ENCODE measurements at places on chromosomes 16 and 17.

- DNase-seq: no peak
Measured at GRCh38 chr16:10318798-10319500, 66.9 kb upstream of the ATF7IP2 start.

DNA sequence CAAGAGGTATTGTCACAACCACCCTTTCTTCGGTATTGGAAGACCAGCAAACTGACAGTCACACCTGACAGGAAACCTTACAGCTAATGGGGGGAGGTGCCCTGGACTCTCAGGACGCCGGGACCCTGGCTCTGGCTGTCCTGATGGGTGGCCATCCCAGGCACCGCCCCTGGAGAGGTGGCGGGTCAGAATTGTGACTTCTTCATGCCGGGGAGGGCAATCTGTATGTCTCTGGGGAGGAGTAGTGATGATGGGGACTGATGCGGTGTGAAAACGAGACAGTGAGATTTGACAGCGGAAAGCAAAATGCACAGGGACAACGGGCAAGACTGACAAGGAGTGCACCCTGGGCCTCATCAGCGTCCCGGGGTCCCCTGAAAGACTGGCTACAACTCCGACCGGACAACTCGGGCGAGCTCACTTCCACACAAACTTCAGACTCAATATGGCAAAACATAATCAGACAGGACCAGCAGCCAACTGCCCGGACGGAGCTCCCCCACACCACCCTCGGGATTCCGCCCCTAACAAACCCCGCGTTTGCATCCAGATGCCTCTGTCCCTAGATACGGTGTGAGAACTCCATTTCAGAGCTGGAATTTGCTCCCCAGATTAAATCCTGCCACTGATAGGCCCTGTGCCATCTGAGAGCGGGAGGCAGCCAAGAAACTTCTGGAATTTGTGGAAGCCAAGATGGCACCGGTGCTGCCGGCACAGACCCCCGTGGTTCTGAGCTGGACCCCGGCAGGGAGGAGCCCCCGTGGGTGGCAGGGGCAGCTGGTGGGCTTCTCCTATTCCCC is 83.6 kb upstream of the CREBBP start:
- DNase-seq: no peak

DNA sequence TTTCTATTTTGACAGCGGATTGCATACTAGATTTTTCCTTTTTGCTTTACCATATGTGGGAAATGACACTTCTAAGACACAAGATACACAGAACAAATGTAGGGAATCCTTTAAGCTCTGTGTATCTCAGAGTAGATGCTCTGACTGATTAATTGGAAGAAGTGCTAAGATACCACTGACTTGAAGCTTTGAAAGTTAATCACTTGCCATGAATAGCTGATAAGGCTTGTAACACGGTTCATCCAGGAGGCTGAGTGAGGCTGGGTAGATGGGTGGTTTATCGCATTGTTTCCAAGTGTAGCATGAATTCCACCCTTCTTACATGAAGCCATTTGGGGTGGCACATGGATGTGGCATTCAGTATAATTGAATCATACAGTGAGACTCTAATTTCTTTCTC is 654.1 kb upstream of the RBFOX1 start:
- DNase-seq: no peak

GRCh38 chr16:88662222-88662842 is 559 bp downstream of the MVD start:
- DNase-seq: no peak

DNA sequence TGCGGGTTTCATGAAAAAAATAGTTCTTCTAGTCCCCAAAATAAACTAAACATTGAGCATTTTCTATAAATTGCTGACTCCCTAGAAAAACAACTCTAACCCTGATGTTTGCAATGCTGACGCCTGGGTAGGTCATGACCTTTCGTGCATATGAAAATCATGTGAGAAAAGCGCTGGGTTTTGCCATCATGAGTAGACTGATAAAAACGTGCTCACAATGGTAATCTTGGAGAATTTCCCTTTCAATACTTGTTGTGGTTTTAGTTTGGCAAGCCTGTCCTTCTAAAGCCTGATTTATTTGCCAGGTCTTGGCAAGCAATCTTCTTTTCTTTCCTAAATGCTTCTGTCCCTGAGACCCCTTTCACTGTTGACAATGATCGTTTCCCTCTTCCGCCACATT is 4.0 kb upstream of the CLEC10A start:
- DNase-seq: no peak

- no peak for DNase-seq
Measured at GRCh38 chr17:62626719-62627218, 701 bp upstream of the MRC2 start.

DNA sequence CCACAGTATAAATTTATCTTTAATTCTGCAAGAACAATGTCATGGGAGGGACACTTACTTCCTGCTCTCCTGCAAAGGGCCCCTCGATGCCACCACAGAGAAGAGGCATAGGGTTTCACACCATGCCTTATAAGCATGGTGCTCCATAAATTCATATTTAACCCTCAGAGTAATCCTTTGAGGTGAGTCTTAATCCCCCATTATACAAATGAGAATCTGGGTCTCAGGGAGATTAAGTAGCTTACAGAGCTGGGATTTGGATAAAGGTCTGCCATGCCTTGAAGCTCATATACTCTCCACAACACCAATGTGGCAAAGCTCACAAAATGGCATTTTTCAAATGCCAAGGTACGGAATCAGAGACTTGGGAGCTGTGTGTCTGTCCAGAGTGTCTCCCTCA is 268.5 kb upstream of the CCL2 start:
- DNase-seq: no peak

DNA sequence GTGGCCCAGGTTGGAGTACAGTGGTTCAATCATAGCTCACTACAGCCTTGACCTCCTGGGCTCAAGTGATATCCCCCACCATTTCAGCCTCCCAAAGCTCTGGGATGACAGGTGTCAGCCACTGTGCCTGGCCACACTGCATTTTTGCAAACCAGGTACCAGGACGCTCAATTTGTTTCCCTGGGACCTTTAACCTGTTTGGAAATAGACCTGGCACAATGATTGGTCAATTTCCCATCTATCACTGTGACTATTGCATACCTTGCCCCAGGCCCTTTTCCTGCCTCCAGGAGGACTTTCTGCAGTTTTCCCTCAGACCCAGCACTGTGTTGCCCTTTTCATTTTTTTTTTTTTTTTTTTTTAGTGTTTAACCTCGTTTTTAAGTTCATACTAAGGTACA is 11.1 kb upstream of the FUS start:
- DNase-seq: no peak

DNA sequence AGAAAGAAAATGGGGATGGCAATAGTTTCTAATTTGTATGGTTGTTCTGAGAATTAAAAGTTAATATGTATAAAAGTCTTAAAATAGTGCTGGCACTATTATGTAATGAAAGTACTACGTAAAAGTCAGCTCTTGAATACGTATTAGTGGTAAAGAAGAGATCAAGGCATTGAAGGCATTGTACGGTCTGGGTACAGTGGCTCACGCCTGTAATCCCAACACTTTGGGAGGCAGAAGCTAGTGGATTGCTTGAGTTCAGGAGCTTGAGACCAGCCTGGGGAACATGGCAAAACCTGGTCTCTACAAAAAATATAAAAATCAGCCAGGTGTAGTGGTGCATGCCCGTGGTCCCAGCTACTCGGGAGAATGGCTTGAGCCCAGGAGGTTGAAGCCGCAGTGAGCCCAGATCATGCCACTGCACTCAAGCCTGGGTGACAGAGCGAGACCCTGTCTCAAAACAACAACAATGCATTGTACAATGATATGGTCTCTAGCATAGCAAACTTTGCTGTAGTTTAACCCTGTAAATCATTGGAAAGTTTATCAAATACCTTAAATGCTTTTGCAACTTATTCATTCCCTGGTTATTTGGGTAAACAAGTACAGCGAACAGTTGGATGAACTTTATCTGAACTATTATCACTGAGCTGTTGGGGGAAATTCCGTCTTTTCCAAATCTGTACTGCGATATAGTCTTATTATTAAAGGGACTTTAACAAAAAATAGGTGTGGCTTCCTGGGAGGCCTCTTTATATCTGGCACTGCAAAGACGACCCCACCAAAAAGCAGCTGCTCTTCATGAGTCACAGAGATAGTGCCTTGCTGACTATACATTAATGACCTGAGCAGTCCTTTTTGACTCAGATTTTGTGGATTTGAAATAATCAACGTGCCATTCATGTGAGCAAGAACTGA is 73.6 kb downstream of the GPRC5B start:
- DNase-seq: no peak

DNA sequence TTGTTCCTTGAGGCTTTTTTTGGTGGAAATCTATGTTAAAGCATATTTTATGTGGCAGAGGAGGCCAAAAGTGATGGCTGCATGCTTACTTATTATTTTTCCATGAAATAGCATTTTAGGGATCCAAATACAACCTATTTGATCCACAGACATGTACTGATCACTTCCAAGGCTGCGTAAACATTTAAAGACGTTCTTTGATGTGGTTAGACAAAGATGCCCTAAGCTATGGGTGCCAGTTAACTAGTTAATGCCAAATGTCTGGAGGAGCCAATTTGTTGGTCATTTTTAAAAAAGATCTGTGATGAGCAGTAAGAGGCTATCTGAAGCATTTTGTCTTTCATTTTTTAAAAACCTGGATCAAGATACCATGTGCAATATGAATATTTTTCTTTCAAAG is 17.3 kb upstream of the PRKCA start:
- DNase-seq: no peak

- no peak for DNase-seq
Measured at GRCh38 chr17:39872751-39873150, 4.7 kb downstream of the ZPBP2 start.

DNA sequence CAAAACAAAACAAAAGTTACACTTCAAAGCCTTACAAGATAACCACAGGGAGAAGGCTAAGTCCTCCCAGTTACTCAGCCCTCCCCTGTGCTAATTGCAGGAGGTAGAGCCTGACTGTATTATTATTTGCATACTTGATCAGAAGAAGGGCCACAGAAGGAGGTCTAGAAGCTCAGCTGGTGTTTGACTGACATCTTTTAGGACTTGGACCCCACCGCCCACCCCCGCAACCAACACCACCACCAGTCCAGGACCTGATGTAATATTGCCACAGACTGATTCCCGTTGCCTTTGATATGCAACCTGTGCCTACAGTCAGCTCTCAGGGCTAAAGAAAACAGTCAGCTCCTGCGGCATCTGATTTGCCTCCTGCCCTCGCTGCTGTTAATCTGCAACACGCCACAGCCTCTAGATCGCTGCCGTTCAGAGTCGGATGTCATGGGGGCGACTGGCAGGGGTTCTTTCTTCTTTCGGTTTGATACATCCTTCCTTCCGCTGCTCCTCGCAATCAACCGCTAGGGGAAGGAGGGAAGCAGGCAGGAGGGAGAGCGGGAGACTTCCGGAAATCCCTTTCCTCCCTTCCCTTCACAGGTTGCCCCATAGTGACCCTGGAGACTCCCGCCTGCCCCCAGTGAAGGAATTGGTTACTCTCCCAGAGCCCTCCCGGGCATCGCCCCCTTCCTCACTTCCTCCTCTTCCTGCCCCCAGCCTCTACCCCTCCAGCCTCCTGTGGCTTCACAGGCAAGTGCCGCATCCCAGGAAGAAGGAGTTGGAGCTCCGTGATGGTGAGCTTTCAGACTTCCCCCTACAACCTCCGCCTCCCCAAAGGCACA is 90.5 kb upstream of the SOX9 start:
- DNase-seq: no peak

DNA sequence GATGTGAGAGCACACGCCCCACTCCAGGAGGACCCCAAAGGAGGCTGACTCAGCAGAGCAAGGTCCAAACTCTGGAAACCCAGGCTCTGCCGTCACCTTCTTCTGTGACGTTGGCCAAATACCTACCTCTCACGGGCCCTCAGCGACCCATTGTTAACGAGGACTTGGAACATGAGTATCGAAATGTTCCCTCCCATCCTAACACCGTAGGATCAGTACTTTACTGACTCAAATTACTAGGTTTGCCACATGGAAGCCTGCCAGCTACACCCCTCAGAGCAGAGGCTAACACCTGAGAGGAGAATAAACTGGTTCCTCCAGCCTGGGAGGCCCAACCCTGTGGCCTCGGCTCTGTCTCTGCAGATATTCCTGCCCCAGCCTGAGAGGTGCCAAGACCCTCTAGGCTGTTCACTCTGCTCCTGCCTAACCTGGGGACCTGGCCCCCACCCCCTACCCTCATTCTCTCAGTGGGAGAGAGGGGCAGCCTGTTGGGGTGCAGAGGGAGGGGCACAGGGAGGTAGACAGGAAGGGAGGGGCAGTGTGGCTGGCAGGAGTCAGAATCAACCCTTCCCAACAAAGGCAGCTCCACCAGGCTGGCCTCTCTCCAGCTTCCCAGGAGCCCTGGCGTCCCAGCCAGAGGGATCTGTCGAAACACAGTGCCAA is 4.4 kb downstream of the PITPNM3 start:
- no peak for DNase-seq

- DNase-seq: no peak
Measured at GRCh38 chr16:15686287-15686686, 36.2 kb downstream of the NDE1 start.

DNA sequence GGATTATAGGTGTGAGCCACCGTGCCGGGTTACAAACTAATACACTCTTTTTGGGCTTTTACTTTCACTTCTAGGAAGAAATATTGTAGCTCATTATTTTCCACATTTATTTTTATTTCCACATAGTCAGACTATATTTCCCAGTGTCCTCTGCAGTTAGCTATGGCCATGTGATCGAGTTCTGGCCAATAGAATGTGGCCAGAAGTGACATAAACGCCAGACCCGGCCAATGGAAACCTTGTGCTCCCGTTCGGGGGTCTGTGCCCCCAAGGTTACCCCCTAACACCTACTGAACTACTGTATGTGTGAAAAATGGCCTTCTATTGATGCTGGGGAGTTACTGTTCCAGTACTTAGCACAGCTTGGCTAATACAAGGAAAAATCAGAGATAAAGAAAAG is 13.2 kb upstream of the RPTOR start:
- DNase-seq: no peak

GRCh38 chr16:84758627-84759026 is 58.8 kb downstream of the USP10 start:
- DNase-seq: no peak

DNA sequence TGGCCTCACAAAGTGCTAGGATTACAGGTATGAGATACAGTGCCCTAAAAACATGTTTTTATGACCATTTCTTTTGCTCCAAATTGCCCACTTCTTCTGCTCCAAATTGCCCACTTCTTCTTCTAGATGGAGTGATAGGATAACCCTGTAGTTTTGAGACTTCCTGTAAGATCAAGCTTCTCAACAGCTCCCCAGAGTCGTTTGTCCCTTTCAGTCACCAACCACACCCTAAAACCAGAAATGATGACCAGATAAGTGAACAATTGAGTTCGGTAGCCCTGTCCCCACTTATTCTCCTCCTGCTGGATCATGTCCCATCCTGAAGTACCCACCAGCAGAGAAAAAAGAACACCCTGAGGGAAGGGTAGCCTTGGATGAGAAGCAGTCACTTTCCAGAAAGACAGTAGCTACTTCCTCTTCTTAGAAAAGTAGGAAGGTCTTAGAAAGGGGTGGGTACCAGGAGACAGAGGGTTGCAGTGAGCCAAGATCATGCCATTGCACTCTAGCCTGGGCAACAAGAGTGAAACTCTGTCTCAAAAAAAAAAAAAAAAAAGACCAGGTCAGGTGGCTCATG is 2.5 kb downstream of the ODAD4 start:
- DNase-seq: no peak

- no peak for DNase-seq
Measured at GRCh38 chr16:86826941-86827340, 248.6 kb downstream of the FOXL1 start.
